ENCODE measurements at places on chromosomes 7 and 10. TPM values are rescaled to one million over a fixed set of nuclear protein-coding genes. Genes with fewer than 3 reads are reported as not detected.

TDRD1 gene
- total RNA-seq: 2.7 TPM

GPR15LG gene
- total RNA-seq: not detected

OR2A42 gene
- total RNA-seq: not detected

DNA sequence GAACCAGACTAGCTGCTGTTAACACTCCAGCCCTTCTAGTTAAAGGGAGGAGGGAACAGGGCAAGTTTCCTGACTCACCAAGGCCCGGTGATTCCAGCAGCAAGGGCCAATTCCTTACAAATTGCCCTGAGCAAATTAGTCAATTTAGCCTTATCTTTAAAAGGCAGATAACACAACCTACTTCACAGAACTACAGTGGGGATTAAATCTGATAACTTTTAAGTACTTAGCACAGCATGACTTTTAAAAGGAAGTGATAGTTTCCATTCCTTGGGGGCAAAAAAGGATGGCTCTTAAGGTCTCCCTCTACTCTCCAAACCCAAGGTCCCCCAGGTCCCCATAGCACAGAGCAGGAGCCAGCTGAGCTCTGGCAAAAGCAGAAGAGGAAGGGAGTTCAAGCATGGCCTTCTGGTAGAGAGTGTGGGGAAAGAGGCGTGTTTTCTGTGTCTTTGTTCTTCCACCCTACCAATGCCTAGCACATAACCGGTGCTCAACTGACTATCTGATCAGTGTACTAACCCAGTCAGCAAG is 4.0 kb downstream of the CDCA7L start:
- no peak for DNase-seq

DNA sequence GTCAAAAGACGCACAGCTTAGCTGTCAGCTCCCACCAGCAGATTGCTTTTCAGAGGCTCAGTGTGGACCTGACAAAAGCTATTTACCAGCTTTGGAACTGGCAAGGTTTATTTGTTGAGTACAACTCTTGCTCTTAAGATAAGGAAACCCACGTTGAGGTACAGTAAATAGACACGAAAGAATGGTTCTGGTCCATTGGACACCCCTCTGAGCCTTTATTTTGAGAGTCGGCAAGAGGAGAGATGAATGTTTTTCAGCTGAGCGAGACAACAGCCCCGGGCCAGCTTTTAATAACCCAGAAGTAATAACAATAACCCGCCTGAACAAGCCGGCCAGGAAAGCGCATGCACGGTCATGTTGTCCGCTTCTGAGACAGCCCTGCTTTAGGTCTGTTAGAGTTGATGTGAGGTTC is 49.0 kb downstream of the WNT2 start:
- DNase-seq: no peak

GRCh38 chr10:123998197-123999141 is 94.9 kb downstream of the CHST15 start:
- DNase-seq: no peak

DNA sequence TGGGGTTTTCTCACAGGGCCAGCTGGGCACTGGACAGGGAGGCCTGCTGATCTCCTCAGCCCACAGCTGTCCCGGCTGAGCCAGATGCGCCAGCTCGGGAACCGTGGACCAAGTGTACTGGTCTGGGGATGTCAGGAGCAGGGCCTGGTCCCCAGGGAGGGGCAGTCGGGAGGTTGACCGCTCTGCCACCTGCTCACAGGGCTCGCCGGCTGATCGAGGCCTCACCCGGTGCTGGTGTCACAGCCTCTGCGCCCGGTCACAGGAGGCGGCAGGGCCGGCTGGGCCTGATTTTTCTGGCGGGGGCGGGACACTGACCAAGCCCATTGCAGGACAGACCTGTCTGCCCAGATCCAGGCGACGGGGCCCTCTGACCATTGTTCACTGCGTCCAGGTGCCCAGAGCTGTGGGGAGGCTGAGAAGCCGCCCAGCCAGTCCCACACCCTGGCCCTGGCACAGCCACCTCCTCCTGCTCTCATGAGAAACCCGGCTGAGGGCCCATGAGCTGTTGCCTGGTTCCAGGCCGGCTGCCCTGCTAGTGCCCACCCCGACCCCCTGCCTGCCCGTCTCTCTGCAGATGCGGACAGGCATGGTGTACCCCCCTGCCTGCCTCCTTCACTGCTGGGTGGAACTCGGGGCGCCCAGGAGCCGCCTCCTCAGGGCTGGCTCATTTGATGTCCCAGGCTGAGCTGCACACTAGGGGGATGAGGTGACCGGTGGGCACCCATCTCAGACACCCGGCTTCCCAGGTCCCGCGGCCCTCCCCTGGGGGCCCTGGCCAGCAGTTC is 3.0 kb upstream of the TMEM184A start:
- peak; percentile 35 for DNase-seq

Measured in left ventricle myocardium superior (tissue), 1 donor.